ENCODE measurements at places on chromosomes 12 and 14. TPM values are rescaled to one million over a fixed set of nuclear protein-coding genes. Genes with fewer than 3 reads are reported as not detected.

DNA sequence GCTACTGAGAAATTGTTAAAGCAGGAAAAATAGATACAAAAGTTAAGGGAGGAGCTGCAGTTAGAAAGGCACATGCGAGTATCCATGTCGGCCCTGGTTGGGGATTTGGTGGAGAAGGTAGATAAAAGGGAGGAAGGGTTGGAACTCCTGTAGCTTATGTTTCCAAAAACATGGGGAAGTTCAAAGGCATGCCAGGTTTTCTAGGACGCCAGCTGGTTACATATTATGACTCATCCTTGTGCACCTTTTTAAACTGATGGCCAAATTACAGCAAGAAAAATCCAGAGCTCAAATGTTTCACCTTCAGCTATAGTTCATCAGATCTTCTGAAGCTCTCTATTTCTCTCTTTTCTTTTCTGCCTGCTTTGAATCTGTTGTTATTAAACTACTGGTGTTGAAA lies 13.2 kb upstream of the MAP4K5 start:
- no peak for DNase-seq

DNA sequence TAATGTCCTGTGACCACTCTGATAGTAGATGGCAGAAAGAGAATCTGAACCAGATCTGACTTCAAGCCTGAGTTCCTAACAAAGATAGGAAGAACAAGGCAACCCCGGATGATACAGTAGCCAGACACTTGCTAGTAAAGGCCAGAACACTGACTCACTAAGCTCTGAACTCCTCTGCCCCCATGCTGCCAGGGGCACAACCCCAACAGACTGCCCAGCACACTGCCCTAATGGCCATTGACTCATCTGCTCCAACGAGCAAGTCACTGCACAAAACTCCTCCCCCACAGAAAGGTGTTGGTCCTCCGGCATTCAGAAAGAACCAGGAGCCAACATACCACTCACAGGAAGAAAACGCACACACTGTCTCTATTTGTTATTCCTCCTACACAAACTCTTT lies 179.6 kb upstream of the NUDT4 start:
- peak; percentile 36 for DNase-seq

- no peak for DNase-seq
Observed at GRCh38 chr12:48771588-48772112, 17.2 kb downstream of the ADCY6 start.

- no peak for DNase-seq
Observed at GRCh38 chr14:72869407-72870329, 24.2 kb downstream of the DPF3 start.

GRCh38 chr14:72476657-72477499 lies 417.0 kb downstream of the DPF3 start:
- no peak for DNase-seq

Gene C3AR1
- 20.5 TPM for total RNA-seq

Gene PCK2
- 28.9 TPM for total RNA-seq

Gene MFAP5
- total RNA-seq: 6.8 TPM

Gene FAM90A1
- 0.29 TPM for total RNA-seq

DNA sequence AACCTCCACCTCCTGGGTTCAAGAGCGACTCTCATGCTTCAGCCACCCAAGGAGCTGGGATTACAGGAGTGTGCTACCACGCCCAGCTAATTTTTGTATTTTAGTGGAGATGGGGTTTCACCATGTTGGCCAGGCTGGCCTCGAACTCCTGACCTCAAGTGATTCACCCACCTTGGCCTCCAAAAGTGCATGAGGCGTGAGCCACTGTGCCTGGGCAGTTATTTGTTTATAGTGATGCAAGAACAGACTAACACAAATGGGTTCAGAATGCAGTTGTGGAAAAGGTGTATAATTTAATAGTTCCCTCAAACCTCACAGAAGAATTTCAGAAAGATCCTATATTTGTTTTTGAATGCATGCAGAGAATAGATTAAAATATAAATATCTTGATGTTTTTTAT lies 447.1 kb downstream of the ZFP36L1 start:
- no peak for DNase-seq

- DNase-seq: no peak
Observed at GRCh38 chr12:12278899-12279298, 12.1 kb upstream of the LRP6 start.

Gene FLRT2
- 20.5 TPM for total RNA-seq

DNA sequence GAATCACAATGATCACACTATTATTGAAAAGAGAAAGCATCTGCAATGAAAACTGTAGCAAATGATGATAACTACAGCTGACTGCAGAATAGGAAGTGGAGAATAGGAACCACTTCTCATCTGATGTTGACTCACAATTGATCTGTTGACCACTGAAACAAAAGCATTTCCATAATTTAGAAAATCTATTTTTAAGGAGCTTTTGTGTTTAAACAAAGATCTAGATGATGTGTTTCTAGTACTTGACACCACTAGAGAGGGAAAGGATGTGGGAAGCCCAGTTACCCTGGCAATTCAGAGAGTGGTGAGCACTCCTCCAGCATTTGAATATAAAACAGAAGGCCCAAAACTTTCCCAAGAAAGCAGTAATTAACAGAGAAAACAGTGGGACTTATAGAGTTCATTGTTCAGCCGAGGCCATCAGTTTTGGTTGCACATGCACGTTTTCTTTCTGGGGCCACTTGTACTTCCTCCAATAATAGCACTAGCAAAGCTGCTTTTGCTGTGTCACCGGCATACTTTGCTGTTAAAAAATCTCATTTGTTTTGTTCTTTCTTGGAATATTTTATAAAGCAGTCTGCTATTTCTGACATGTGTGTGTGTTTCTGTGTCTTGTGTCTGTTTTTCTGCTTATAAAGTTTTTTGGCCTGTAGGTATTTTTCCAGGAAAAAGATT lies 76.1 kb upstream of the HECTD1 start:
- no peak for DNase-seq

Gene C12orf56
- 0.52 TPM for total RNA-seq

Gene AGAP2
- 2.6 TPM for total RNA-seq

GRCh38 chr14:60756847-60757246 lies 22.3 kb downstream of the MNAT1 start:
- no peak for DNase-seq

DNA sequence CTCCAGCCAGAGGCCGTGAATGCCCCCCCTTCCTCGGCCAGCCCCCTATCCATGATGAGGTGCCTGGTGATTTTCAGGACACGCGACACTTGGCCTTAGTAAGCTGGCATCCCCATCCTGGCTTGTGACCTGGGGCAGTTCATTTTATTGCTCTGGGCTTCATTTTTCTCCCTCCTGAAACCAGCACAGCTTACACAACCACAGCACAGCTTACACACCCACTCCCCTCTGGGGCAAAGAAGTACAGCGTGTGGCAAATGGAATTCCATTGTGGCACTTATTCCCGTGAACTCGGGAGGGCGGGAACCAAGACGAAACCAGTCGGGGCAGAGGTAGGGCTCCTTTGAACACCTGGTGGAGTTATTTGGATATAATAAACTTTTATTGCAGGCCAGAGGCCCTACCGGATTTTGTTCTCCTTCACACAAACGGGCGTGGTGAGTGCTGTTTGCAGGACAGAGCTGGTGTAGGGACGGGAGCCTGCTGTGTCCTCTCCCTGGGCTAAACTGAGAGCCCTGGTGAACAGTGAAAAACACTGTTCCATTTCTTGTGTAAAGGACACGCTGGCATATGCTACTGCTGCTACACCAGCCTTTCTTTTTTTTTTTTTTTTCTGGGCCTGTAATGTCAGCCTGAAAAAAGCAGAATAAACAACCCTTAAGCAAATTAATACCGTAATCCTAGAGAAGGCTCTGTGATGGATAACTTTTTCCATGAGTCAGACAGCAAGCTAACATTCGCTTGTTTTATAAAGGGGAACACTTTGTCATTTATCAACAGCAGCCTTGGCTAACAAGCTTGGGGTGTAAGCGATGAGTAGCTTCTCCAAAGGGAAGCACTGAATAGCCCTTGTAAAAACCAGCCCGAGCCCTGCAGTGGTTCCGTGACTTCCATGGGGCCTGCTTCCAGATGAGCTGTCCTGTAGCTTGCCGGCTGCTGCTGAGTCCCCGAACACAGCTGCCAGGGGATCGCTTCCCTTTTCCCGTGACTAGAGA lies 29.3 kb downstream of the CD9 start:
- peak; percentile 58 for DNase-seq
